ENCODE measurements at places on chromosomes 11 and 22.

DNA sequence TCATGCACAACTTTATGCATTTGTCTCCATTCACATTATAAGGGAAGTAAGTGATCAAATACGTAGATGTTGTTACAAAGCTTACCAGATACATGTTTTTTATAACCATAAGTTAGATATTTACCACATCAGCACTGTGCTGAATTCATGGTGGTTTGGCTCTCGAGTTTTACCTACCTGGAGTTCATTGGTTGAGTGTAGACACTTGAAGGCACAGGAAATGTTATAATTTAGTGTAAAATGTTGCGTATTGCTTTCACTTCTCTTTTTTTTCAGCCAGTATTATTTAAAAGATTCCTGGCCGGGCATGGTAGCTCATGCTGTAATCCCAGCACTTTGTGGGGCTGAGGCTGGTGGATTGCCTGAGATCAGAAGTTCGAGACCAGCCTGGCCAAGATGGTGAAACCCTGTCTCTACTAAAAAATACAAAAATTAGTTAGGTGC is 53.1 kb upstream of the GRK2 start:
- DNase-seq: no peak

DNA sequence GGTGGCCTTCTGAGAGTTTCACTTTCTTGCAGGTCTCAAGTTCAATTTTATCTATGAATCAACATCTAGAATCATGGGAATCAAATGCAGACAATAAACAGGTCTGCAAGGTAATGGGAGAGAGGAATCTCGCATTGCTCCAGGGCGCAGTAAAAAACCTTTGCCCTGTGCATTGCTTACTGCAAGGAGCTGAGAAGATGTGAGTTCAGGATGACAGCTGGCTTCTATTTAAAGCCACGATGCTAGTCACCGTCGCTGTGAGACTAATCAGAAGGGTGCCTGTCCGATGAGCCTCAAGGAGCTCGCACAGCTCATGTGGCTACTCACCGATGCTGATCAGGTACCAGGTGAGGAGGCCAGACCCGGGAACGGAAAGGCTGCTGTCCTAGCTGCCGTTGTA is 30.2 kb upstream of the APOA1 start:
- no peak for DNase-seq

- DNase-seq: no peak
Measured at GRCh38 chr11:126415669-126416420, 60.4 kb downstream of the ST3GAL4 start.

GRCh38 chr11:65637794-65638419 is at the start of gene SIPA1:
Gene SIPA1 (plus strand): TSS chr11:65638101. CDS start chr11:65640922, 2,821 bp downstream.
- no peak for DNase-seq

DNA sequence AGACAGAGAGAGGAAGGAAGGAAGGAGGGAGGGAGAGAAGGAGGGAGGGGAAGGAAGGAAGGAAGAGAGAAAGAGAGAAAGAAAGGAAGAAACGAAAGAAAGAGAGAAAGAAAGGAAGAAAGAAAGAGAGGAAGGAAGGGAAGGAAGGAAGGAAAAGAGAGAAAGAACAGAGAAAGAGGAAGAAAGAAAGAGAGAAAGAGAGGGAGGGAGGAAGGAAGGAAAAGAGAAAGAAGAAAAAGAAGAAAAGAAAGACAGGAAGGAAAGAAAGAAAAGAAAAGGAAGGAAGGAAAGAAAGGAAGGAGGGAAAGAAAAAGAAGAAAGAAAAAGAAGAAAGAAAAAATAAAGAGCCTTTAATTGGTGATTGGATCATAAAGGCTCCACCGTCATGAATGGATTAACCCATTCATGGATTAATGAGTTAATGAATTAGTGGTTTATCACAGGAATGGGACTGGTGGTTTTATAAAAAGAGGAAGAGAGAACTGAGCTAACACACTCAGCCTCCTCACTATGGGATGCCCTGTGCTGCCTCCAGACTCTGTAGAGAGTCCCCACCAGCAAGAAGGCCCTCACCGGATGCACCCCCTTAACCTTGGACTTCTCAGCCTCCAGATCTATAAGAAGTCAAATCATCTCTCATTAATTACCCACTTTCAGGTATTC is 9.0 kb upstream of the PLAAT2 start:
- DNase-seq: no peak

DNA sequence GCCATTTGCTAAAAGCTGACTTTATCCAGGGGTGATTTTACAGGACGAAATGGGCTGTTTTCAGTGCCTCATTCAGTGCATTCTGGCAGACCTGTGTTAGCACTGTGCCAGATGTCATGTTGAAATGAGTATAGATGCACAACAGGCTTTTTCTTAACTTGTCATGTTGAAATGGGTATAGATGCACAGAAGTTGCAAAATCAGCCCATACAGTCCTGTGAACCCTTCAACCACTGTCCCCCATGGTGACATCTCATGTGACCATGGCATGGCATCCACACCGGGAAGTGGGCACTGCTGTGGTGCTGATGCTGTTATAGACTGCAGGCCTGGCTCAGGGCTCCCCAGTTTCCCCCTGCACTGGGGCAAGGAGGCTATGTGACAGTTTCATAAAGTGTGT is 2.5 kb downstream of the TALDO1 start:
- DNase-seq: no peak

GRCh38 chr11:235609-235996 is 539 bp downstream of the SIRT3 start:
- DNase-seq: peak; percentile 55

DNA sequence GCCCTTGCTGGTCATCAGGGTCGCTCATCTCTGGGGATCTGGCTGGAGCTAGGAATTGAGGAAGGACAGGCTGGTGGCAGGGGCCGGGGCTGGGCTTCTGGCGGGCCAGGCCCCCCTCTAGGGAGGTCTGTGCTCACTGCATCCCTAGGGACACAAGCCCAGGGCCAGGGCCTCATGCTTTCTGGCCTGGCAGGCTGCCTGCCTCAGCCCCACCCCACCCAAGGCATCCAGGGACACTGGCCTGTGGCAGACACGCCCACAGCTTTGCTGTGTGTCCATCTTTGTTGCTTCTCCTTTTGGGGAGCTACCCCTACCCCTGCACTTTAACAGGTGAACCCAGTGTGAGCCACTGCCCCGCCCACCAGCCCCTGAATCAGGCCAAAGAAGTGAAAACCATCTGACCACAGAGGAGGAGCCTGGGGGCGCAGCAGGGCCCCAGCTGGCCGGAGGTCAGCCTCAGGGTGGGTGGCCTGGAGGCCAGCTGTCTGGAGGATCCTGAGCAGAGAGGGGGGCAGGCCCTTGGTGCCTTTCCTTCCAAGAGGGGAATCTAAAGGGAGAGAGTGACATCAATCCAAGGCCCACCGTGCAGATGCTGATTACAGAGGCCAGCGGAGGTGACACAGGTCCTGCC is 26.8 kb upstream of the CELSR1 start:
- no peak for DNase-seq

- no peak for DNase-seq
Measured at GRCh38 chr11:65026810-65027209, 429 bp upstream of the SNX15 start.

GRCh38 chr22:38016182-38017151 is 32.1 kb upstream of the SOX10 start:
- DNase-seq: no peak

DNA sequence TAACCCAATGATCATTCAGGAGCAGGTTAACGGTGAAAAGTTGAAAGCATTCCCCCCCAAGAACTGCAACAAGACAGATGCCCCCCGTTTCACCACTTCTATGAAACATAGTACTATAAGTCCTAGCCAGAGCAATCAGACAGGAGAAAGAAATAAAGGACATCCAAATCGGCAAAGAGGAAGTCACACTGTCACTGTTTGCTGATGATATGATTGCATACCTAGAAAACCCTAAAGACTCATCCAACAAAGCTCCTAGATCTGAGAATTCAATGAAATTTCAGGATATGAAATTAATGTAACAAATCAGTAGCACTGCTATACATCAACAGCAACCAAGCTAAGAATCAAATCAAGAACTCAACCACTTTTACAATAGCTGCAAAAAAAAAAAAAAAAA is 32.8 kb downstream of the PIWIL3 start:
- no peak for DNase-seq

GRCh38 chr11:23311986-23312940 is 452.0 kb upstream of the CCDC179 start:
- no peak for DNase-seq

- no peak for DNase-seq
Measured at GRCh38 chr11:75583718-75584658, 21.9 kb downstream of the SERPINH1 start.

DNA sequence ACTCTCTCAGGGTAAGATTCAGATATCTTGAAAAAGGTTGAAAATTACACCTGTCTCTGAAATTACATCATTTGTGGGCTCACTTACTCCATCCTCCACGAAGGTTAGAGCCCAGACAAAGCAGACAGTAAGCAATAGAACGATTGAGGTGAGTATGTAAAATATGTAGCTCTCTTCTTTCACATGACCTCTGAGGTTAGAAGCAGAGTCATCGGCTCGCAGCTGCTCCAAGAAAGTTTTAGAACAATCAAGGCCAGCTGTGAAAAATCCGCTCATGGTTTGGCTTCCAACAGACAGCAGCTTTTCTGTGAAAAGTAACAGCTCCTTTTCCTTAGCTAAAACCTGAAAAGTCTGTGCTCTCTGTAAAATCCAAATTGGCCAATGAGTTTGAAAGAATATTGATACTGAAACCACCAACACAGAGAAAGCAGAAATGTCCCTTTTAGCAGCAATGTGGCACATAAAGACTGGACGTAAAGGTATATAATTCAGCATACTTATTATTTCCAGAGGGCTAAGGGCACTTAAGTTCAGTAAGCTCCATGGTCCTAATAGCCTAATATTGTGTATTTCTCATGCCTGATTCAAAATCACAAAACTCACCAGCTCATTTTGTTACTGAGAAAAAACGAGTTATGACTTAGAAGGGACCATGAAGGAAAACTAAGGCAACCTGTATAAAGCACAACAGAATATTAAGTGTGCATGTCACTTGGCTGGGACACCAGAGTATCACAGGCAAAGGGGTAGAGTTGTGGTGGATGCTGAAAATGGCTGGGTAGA is 78.2 kb downstream of the FAM76B start:
- DNase-seq: no peak

DNA sequence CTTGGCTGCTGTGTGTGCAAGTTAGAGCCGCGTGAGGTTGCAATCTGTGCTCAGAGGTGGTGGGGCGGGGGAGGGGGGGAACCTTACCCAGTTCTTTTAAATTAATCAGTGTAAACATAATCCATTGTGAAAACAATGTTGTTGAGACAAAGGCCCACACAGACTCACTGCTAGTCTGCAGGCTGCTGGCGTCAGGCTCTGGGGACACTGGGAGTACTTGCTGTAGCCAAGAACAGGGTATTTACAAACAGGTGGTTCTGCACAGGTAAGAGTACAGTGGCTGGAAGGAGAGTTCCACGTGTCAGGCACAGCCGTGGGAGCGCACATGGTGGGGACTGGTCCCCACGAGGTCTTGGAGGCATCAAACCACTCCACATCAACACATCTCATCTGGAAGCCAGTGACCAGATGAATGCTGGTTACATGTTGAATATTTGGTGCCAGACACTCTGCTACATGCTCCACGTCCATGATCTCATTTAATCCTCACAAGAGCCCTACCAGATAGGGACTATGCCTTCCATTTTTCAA is 27.4 kb downstream of the SCUBE1 start:
- DNase-seq: no peak

GRCh38 chr22:25816522-25817059 is 74.6 kb downstream of the MYO18B start:
- no peak for DNase-seq

DNA sequence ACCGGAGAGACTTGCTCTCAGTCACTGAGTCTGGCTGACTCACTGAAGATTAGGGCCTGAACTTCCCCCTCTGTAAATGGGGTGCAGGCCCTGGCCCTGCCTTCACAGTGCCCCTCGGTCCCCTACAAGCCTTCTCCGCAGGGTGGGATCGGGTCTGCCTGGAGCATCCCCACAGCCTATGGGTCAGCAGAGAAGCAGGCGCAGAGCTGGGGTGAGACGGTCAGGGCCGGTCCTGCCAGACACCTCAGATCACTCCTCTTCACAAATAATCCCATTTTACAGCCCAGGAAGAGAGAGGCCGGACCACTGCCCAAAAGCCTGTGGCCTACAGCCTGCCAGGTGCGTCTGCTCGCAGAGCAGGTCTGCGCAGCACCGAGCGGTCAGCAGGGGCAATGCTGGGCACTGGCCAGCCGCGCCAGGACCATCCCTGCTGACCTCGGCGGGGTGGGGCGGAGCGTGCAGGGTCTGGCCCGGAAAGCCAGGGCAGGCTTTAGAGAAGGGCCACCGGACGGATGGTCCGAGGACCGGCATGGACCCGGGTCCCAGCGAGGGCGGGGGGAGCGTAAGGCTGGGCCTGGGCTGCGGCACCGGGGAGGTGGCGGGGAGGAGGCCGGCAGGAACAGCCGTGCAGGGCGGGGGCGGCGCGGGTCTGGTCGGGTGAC is 522 bp upstream of the SEPTIN5 start:
- DNase-seq: no peak

DNA sequence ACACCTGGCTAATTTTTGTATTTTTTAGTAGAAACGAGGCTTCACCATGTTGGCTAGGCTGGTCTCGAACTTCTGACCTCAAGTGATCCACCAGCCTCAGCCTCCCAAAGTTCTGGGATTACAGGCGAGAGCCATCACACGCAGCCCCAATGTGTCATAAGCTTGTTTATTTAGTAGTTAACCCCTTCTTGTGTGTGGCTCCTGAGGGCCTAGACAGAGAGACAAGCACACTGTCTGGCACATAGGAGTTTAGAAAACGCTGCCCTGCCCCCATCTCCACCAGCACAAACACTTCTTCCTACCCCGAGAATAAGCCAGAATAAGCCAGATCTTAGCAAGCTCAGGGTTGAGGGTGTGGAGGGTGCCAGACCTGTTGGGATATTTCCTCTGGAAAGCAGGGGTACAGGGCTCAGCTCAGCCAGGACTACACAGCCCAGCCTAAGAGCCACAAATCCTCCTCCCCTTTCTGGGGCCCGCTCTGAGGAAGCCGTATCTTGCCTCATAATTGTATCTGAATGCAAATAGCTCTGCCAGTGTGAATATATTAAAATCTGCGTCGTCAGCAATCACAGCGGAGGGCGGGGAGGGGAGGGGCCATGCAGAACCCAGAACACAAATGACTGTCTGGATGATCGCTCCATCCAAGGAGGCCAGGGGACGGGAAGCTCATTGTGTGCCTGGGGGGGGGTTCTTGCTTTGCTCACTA is 247.3 kb downstream of the MN1 start:
- DNase-seq: no peak

DNA sequence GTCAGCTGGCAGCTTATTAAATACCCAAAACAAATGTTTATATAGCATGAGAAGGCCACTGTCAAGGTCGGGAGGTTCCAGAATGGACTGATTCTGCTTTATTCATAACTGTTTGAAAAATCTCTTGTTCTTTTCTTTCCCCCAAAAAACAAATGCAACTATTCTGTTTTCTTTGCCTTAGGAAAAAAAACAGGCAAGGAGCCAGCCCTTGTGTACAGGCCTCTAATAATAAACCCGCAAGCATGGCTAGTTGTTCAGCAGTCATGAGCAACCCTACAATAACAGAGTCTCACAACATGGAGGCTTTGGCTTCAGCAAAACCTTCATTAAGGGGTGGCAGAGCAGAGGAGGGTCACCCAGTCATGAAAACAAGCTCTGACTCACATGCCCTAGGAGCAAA is 191.7 kb downstream of the KIRREL3 start:
- DNase-seq: no peak

Measured in stimulated activated CD8-positive, alpha-beta memory T cell treated with anti-CD3 and anti-CD28 coated beads, Interleukin-4, amount 100 ng/mL, for 4 hours (primary cell).